Small intestine (tissue), 16 donors: ENCODE measurements at places on chromosomes 12 and 14. TPM values are rescaled to one million over a fixed set of nuclear protein-coding genes. Genes with fewer than 3 reads are reported as not detected.

DNA sequence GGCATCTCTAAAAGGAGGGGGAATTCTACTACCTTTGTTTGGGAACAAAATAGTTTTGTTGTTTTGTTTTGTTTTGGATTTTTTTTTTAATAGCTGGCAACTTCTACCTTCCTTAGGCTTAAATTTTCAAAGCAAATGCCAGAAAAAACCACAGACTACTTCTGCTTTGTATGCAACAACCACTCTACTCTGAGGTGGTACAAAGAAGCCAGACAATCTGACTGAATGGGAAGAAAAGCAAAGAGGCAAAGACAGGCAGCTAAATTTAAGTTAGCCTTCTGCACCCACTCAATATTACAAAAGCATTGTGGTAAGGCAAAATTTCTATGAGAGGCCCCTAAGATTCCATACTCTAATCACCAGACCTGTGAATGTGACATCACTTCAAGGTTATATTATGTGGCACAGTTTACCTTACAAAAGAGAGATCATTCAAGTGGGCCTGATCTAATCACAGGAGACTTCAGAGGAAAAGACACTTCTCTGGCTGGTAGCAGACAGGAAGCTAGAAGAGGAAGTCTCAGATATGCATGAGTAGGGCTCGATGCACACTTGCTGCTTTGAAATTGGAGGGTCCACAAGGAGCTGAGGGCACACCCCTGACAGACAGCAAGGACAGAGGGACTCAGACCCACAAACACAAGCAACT lies 566.6 kb downstream of the RPS29 start:
- H3K4me3 ChIP-seq, result no peak overlapping the region
- H3K27ac ChIP-seq, result no peak overlapping the region
- DNase-seq, result no peak

DNA sequence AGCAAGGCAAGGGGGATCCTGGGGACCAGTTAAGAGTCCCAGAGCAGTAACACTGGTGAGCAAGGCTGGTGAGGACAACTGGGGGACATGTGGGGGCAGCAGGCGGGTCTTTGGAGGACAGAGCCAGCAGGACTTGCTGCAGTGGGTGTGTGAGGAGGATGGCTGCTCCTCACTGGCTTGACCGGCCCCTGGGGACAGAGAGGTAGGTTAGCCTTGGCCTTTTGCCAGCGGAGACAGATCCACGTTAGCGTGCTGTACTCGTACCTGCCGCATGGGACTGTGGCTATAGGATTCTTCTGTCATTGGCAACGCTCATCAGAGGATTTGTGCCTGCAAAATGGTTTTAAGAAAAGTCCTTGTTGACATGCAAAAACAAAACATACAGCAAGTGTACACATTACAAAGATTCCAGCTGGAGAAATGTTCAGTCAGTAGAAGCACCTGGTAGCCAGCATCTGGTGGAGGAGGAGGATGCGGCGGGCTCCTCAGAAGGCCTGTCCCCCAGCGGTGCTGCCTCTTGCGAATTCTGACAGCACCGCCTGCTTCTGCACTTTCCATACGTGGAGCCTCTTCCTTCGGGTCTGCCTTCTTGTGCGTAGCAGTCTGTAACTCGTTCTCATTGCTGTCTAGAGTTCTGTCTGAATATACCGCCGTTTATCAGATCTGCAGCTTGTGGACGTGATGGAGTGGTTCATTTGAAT lies 91.3 kb downstream of the EP400 start:
- H3K27me3 ChIP-seq, result no peaks in the 10 kb centered on the region
- no peak for DNase-seq
- no peak overlapping the region for H3K27ac ChIP-seq
- H3K4me1 ChIP-seq, result no peaks in the 10 kb centered on the region

- no peaks in the 10 kb centered on the region for H3K4me1 ChIP-seq
- H3K27ac ChIP-seq, result no peak overlapping the region
- DNase-seq, result no peak
- H3K27me3 ChIP-seq, result no peaks in the 10 kb centered on the region
- no peaks in the 10 kb centered on the region for H3K36me3 ChIP-seq
Measured at GRCh38 chr12:42611571-42612230, 22.2 kb upstream of the PRICKLE1 start.

DNA sequence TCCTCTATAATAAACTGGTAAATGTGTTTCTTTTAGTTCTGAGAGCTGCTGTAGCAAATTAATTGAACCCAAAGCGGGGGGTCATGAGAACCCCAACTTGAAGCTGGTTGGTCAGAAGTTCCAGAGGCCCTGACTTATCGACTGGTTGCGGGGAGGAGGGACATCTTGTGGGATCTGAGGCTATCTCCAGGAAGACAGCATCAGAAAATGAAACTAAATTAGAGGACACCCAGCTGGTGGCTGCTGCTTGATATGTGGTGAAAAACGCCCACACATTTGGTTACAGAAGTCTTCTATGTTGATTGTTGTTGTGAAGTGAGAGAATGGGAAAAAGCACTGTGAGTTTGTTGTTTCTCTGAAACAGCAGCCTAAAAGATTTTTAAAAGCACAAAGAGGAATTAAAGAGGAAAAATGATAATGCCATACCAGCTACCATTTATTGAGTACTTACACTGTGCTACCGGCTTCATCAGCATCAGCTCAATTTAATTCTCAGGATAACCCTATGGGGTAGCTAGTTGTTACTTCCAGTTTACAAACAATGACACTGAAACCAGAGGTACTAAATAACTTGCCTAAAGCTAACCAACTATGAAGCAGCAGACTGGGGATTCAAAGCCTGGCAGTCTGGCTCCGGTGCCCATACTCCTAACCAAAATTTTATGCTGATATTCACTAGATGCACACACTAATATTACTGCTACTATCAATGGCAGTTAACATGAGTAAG lies 24.3 kb downstream of the DDX24 start:
- H3K27ac ChIP-seq, result peak overlapping the region; percentile 22
- H3K4me3 ChIP-seq, result no peak overlapping the region
- H3K36me3 ChIP-seq, result peaks cover 61% of the 10 kb centered on the region
- no peak for DNase-seq
- H3K4me1 ChIP-seq, result peaks cover 4% of the 10 kb centered on the region
- H3K27me3 ChIP-seq, result no peaks in the 10 kb centered on the region

DNA sequence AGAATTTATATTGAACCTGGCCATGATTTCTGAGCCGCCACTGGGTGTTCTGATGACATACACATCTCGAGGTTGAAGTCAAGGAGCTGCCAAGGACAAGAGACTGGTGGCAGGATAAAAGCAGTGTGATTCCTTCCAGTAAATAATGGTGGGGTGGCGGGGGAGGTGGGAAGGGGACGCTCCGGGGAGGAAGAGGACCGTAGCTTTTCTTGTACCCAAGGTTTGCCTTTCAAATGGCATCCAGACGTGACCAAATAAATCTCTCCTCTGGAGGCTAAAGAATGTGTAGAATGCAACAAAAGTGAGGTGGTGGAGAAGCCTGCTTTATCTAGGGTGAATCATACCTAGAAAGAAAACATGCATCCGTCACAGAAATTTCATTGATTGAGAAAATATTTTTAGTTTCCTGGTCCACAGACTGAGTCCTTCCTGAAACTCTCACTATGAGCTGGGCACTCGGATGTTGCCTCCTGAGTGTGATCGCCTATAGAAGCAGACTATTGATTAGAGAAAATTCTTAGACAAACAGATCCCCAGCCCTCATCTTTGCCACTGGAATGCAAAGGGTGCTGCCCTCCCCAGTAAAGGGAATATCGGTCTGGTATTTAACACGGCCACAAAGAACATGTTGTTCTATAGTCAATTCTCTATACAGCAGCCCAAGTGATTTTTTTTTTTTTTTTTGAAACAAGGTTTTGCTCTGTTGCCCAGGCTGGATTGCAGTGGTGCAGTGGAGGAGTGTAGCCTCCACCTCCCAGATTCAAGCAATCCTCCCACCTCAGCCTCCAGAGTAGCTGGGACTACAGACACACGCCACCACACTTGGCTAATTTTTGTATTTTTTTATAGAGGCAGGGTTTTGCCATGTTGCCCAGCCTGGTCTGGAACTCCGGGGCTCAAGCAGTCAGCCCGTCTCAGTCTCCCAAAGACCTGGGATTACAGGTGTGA lies 112.1 kb downstream of the DPF3 start:
- no peak for DNase-seq
- no peak overlapping the region for H3K27ac ChIP-seq
- H3K4me1 ChIP-seq, result no peaks in the 10 kb centered on the region
- no peak overlapping the region for H3K4me3 ChIP-seq
- H3K27me3 ChIP-seq, result no peaks in the 10 kb centered on the region

The A2ML1 gene
- polyA plus RNA-seq, result 0.22 TPM

The ZFHX2 gene
- 0.55 TPM for polyA plus RNA-seq

The LMO3 gene
- 0.67 TPM for polyA plus RNA-seq

GRCh38 chr14:58191763-58192601 lies 8.0 kb upstream of the ACTR10 start:
- no peak overlapping the region for H3K27ac ChIP-seq
- peak; percentile 50 for DNase-seq
- no peak overlapping the region for H3K4me3 ChIP-seq

GRCh38 chr14:103634156-103634555 lies 5.1 kb downstream of the KLC1 start:
- no peak overlapping the region for H3K4me3 ChIP-seq
- H3K27me3 ChIP-seq, result no peaks in the 10 kb centered on the region
- DNase-seq, result no peak

- no peaks in the 10 kb centered on the region for H3K36me3 ChIP-seq
- H3K27ac ChIP-seq, result no peak overlapping the region
- DNase-seq, result no peak
- H3K4me1 ChIP-seq, result no peaks in the 10 kb centered on the region
- H3K4me3 ChIP-seq, result no peak overlapping the region
Measured at GRCh38 chr12:102441077-102441596, 39.2 kb downstream of the IGF1 start.

DNA sequence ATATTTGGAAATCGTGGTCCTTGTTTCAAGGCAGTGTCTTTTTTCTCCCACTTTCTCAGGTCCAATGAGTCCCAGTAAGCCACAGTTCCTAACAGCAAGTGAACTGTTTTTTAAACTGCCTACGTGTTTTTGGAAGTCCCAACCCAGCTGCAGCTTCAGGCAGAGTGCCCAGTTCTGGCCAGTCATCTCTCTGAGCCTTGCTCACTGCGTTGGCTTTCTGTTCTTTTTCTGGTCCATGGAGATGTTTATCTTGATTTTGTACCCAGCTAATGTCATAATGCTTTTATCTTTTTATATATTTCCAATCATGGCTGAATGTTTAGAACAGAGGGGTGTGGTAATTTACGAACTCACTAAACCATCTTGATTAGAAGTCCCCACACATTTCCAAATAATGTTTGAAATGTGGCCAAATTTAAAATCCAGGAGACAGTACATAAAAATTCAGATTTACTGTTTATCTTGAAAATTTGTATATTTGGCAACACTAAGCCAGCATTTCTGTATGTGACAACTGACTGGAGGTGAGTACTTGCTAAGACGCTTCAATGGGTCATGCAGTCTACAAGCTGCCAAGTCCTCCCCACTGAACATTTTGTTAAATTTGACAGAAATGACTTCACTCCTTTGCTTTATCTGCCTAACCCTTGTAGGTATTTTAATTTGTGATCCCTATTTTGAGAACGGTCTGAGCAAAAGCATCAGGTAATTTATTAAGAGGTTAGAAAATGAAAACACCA lies 46.1 kb upstream of the OTOGL start:
- H3K27me3 ChIP-seq, result no peaks in the 10 kb centered on the region
- DNase-seq, result no peak
- no peak overlapping the region for H3K4me3 ChIP-seq
- no peaks in the 10 kb centered on the region for H3K4me1 ChIP-seq
- H3K27ac ChIP-seq, result no peak overlapping the region
